ENCODE measurements at places on chromosomes 16 and 17. TPM values are rescaled to one million over a fixed set of nuclear protein-coding genes. Genes with fewer than 3 reads are reported as not detected.

FAM171A2 gene
- 21.9 TPM for polyA plus RNA-seq

HOXB2 gene
- not detected for polyA plus RNA-seq

SDK2 gene
- polyA plus RNA-seq: 5.9 TPM

MAPK7 gene
- 15.2 TPM for polyA plus RNA-seq

C16orf86 gene
- 1.4 TPM for polyA plus RNA-seq

Measured in H1 (cell line).